Suppressor macrophage treated with lipopolysaccharide for 1 hour (primary cell): ENCODE measurements at places on chromosomes 4 and X.

GRCh38 chr4:31106419-31106818 is 386.2 kb downstream of the PCDH7 start:
- no peak for DNase-seq

GRCh38 chr4:99207911-99208718 is 10.9 kb downstream of the ADH6 start:
- no peak for DNase-seq

DNA sequence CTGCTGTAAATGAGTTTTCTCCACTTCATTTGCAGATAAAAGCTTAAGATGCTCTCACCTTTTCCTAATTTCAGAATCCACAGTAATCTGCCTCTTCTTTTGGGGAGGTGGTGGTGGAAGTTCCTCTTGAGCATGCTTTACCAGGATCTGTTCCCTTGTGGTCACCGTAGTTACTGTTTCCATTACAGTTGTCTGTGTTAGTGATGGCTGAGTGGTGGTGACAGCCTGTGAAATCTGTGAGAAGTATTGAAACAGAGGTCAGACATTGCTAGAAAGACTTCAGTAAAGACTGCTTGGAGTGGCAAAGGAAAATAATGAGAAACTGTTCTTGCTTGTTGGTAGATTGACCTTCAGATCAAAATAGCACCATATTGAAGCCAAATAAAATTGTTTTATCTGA is 666.2 kb downstream of the DMD start:
- no peak for DNase-seq

DNA sequence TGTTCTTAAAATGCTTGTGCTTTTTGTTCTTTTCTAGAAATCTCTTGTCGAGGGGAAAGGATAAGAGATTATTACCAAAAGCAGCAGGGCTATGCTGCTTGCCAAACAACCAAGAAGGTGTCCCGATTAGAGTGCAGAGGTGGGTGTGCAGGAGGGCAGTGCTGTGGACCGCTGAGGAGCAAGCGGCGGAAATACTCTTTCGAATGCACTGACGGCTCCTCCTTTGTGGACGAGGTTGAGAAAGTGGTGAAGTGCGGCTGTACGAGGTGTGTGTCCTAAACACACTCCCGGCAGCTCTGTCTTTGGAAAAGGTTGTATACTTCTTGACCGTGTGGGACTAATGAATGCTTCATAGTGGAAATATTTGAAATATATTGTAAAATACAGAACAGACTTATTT is 81.5 kb upstream of the PACRGL start:
- DNase-seq = no peak

- DNase-seq = no peak
These were observed 609.6 kb upstream of the SPANXN1 start for GRCh38 chrX:144637731-144638130.

DNA sequence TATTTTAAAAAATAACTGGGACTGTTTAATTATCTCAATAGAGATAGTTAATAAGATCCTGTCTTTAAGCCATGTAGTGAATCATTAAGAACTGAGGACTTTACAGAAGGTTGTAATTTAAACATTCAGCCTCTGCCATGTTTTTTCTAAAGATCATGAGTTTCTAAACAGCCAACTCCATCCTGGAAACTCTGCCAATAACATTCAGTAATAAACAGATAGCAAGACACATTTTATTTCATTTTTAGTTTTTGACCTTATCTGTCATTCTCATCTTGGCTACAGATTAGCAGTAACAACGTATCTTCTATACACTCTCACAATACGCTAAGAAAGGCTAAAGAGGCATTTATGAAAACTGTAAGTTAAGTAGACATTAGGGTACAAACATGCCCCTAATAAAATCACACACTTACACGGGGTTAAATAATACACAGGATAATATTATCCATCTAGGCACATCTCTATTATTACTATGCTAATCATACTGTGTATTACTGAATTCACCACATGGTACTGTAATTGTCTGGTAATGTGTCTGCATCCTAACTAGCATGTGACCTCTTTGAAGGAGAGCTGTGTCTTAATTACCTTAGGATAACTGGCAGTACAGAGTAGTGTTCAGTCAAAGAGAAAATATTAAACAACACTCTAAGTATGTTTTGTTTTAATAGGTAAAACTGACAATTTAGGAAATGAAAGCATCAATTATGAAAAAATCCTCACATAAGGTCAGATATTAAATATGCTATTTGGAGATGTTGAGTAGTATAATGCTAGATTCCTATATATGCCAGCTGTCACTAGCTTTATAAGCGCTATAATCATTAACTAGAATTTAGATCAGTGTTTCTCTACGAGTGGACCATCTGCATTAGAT is 122.4 kb upstream of the NAP1L5 start:
- no peak for DNase-seq

- DNase-seq = no peak
These were observed 935.6 kb downstream of the PDHA2 start for GRCh38 chr4:96775501-96775900.

DNA sequence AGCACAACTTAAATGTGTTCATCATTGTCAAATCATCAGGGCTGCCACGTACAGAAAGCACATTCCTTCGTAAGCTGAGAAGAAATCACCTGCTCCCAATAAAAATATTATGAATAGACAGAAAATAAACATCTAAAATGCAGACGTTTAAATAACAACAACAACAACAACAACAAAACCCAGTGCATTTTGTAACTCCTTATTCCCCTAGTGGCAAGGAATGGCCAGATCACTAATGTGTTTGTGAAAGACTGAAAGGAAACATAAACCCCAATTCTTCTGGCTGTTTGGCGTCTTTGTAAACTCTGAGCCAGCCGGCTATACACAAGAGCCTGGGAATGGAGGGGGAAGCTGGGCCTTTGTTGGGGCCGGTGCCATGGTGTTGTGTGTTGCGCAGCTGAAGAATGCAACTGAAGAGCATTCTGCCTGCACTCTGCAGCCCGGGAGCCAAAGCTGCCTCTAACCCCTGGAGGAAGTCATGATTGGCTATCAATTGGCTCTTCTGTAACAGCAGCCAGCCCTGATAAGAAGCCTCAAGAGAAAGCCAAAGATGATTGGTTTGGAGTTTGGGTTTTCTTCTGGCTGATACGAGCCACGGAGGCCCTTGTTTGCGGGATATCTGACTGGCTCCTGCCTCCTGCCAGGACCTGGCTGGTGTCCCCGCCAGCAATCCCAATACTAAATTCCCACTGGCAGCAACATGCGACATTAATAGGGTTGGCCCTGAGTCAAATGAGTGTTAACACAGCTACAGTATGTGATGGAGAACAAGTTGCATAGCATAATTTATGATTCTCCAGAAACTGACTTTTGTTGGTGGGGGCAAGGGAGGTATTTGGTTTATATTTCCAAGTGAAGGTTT is 89.7 kb upstream of the TFDP3 start:
- DNase-seq = no peak
